ENCODE measurements at places on chromosomes 2 and 18.

DNA sequence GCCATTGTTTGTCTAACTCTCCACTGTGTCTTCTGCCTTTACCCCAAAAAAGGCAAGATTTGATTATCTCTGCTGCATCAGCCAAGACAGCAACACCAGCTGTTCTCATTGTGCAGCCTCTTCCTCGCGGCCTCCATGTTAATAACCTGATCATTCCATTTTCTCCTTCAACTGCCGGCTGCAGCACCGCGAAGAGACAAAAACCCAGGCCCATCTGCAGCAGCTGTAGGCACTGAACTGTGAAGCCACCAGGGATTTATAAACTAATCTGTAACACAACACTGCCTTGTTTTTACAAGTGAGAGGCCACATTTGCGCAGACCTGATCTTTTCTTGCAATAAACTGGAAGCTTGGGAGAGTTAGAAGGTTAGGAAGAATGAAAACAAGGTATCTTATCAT is 147.8 kb downstream of the SATB2 start:
- no peak for DNase-seq

- DNase-seq = no peak
These were observed 531.2 kb downstream of the PIK3C3 start for GRCh38 chr18:42486271-42486670.

DNA sequence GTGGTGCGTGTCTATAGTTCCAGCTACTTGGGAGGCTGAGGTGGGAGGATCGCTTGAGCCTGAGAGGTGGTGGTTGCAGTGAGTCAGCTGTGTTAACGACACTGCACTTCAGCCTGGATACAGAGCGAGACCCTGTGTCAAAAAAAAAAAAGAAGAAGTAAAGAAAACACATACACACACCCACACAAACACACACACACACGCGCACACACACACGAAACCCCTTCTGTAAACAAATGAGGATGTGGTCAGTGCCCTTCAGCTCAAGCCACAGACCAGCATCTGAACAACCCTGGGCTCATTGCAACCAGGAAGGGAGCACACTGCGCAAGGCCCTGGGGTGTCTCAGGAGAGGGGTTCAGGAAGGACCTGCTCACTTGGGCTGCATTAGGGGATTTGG is 47.9 kb upstream of the KCNF1 start:
- no peak for DNase-seq

- no peak for DNase-seq
These were observed 84.9 kb downstream of the ST6GAL2 start for GRCh38 chr2:106800976-106801655.

DNA sequence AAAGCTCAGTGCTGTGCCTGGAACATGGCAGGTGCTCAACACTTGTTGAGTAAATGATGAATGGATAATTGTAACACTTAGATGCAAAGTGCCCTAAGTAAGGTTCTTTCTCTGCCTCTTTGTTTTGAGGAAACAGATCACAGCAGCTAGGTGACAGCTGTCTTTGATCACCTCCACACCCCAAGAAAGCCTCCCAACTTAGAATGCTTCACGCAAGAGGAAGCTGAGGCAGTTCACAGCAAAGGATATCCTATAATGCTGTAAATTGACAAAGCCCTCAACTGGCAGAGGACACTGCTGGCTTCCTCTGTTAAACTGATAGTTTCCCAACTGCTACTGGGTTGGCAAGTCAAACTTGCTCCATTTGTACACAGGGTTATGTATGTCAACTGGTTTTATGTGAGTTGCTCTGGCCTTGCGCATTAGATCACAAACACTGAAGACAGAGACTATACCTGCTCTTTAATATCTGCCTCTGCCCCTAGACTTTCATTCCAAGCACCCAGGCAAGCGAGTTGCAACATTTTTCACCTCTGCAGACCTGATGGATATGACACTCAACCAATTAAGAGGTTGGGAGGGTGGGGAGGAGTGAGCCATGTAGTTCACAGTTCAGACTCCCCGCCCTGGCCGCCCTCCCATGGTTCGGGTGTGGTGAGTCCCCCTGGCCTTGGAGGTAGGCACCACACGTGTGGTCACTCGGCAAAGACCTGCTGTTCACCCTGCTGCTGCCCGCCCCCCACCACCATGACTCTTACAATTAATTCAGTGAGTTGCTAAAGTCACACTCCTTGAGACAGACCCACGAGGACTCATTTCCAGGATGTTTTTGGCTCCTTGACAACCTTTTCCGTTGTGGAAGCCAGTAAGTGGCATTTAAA is 4.8 kb upstream of the MALL start:
- no peak for DNase-seq

DNA sequence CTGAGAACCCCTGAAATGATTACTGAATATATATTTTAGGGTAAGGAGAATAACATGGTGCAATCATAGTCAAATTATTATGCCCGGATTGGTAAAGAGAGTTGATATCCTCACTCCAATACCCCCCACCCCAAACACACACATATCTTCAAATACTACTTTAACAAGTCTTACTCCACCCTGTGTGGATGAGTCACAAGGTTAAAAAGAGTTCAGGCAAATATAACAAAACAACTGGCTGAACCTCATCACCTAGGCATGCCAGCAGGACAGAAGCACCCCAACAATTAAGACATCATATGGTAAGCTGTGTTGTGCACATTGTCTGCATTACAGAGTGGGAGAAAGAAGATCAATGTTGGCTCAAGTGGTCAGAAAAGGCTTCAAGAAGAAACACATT is 857.4 kb downstream of the TDRD15 start:
- DNase-seq = no peak

- DNase-seq = no peak
These were observed 25.9 kb upstream of the IMPA2 start for GRCh38 chr18:11955239-11956029.

- no peak for DNase-seq
These were observed 95.3 kb upstream of the FAM136A start for GRCh38 chr2:70397186-70397585.

GRCh38 chr2:202821206-202822160 is 50.1 kb downstream of the ICA1L start:
- DNase-seq = no peak

Data from testis (tissue), 5 donors.